Right renal cortex interstitium (tissue), 3 donors: ENCODE measurements at places on chromosomes 3 and 15. TPM values are rescaled to one million over a fixed set of nuclear protein-coding genes. Genes with fewer than 3 reads are reported as not detected.

- no peak for DNase-seq
Observed at GRCh38 chr15:41689834-41690233, 29.6 kb downstream of the MGA start.

GRCh38 chr3:148931574-148931973 is 59.8 kb upstream of the GYG1 start:
- no peak for DNase-seq

Gene HIGD2B
- polyA plus RNA-seq, result not detected

GRCh38 chr15:41281236-41281635 is 50.2 kb downstream of the CHP1 start:
- DNase-seq, result no peak

Gene SEMA5B
- 17.5 TPM for polyA plus RNA-seq

Gene IL17RD
- polyA plus RNA-seq, result 52.7 TPM

DNA sequence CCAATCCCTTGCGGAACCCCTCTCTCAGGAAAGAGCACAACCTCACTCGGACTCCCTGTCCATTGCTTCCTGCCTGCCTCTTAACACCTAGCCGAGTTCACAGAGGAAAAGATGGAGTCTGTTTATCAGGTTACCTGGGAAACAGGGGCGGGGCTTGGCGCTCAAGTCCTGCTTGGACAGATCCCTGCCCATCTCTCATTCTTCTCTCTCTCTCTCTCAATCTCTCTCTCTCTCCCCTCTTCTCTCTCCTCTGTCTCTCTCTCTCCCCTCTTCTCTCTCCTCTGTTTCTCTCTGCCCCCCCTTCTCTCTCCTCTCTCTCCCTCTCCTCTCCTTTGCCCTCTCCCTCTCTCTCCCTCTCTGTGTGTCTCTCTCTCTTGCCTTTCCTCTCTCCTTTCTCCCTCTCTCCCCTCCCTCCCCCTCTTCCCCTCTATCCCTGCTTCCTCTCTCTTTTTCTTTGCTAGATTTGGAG is at the start of gene EFHB:
EFHB (minus strand) TSS at position 120 of the 469 bp plus-strand sequence. CDS start 199 bp downstream, outside the sequence.
- no peak for DNase-seq

Gene IL17RE
- 11.5 TPM for polyA plus RNA-seq
